Stimulated activated CD4-positive, alpha-beta T cell treated with anti-CD3 and anti-CD28 coated beads, Interleukin-4, amount 100 ng/mL, for 24 hours (primary cell): ENCODE measurements at places on chromosomes 7 and 10.

GRCh38 chr7:150340024-150340749 lies 1.2 kb downstream of the RARRES2 start:
- DNase-seq, result no peak

- DNase-seq, result no peak
Observed at GRCh38 chr10:21523557-21524008, 1.9 kb downstream of the SKIDA1 start.

GRCh38 chr7:86949052-86949778 lies 110.2 kb downstream of the ELAPOR2 start:
- no peak for DNase-seq

- DNase-seq, result peak; percentile 68
Observed at GRCh38 chr7:155796381-155797261, 15.6 kb downstream of the SHH start.

DNA sequence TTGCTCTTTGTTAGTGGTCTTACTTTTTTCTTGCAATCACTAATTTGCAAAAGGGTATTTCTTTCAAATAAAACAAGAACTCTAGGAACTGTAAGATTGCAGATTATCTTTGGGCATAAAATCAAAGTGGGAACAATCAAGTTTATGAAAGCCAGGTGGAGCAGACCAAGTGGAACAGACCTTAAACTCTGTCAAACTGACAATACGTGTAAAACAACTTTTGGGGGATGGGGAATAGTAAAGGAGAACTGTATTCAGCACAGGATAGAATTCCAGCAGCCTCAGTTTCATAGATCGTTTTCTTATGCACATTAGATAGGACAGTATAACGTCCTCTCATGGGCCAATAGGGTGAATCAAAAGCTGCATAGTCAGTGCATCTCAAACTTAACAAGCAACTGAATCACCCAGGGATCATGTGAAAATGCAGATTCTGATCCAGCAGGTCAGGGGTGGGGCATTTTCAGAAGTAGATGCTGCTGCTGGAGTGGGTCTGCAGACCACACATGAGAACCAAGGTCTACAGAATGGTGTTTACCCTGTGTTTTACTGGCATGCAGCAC lies 120.7 kb downstream of the PIP4K2A start:
- DNase-seq, result no peak

- DNase-seq, result no peak
Observed at GRCh38 chr7:106952658-106953231, 87.7 kb downstream of the PIK3CG start.

GRCh38 chr10:91643700-91644099 lies 10.8 kb upstream of the PPP1R3C start:
- DNase-seq, result no peak

DNA sequence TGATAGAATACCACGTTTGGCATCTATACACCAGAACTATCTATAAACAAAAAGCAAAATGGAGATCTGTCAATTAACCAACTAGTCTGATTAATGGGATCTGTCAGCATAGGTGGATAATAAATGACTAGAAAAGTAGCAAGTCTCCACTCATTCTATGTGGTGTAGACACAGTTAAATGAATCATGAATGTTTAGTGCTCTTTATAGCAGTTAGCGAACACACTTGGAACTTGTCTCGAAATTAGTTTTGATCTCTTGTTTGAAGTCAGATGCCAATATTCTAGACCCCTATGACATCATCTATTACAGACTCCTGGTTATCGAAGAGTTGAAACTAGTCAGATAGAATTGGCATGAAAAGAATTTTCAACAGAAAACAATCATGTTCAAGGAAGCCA lies 259.7 kb downstream of the AHR start:
- DNase-seq, result no peak

GRCh38 chr10:112374724-112375541 lies 1.0 kb downstream of the ACSL5 start:
- peak; percentile 34 for DNase-seq

DNA sequence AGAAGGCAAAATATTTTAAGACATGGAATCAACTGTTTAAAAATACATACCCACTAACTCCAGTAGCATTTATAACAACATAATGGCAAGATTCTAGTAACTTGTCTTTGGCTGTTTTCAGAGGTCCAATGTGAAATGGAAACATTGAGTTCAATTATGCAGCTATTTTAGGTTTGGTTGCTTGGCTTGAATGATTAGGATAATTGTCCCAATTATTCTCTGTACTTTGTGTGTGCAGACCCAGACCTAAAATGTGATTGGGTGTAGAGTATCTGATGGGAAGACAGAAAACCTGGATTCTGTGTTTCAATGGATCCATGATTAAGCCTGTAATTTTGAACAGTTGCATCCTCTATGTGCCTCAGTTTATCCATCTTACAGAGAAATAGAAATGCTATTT lies 392.7 kb upstream of the NFE2L3 start:
- no peak for DNase-seq

GRCh38 chr10:85995791-85996190 lies 370.8 kb downstream of the GRID1 start:
- peak; percentile 9 for DNase-seq

DNA sequence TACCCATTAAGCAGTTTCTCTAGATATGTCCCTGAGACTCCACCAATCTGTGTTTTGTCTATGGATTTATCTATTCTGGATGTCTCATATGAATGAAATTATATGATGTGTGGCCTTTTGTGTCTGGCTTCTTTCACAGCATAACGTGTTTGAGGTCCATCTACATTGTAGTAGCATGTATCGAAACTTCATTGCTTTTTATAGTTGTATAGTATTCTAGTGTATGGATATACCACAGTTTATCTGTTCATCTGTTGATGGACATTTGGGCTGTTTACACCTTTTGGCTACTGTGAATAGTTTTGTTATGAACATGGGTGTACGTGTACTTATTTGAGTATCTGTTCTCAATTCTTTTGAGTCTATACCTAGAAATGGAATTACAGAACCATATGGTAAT lies 9.6 kb downstream of the KAT6B start:
- no peak for DNase-seq

GRCh38 chr7:129807863-129808262 lies 144.9 kb downstream of the UBE2H start:
- no peak for DNase-seq

DNA sequence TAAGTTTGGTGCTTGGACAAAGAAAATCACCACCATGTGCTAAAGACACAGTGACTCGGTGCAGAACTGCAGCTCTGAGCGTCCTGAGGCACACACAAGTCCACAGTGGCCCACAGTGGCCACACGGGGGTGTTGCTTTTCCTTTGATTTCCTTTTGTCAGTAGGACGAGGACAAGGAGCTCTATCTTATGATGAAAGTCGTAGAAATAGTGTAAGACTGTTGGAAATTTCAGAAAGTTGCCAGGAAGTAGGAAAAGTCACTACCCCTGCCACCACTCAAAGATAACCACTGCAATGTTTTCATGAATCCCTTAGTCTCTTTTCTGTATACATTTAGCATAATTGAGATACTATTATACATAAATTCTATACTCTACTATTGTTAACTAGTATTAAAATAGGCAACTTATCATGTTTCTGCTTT lies 146.0 kb downstream of the TNS3 start:
- DNase-seq, result no peak

DNA sequence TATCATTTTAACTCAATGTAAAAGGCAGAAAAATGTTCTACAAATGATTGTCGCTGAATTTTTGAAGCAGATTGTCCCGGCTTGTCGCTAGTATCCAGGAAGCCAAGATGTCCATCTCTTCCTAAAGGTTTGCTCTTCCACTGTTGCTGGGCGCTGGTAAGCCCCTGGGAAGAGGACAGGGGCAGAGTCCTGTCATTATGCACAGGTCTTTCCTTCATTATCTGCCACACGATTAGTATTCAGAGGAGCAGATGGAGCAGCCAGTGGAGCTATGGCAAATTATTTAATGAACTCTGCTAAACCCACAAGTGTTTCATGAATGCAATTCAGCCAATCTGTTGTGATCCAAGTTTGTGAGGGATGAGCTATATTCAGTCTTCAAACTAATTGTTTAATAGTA lies 499.1 kb upstream of the NRP1 start:
- no peak for DNase-seq

DNA sequence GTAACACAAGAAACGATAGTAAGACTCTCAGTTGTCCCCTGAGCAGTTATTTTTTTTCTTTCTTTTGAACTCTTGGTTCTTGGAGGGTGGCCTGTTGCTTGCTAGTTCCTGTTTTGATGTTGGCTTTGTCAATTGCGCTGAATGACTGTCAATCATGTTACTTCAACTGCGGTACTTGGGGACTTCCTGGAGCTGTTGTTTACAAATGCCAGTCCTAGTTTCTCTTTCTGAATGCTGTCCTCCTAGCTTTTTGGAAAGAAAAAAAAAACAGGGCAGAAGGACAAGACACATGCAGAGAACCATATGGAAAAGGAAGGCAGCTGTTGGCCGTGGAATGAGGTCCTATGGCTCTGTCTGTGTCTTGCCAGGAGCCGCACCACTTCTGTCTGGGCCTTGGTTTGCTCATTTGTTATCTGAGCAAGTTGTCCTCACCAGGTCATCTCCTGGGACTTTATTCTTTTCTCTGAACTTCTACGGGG lies 7.0 kb upstream of the PDCD4 start:
- peak; percentile 61 for DNase-seq

- DNase-seq, result peak; percentile 44
Observed at GRCh38 chr10:3873728-3874461, 88.9 kb upstream of the KLF6 start.

DNA sequence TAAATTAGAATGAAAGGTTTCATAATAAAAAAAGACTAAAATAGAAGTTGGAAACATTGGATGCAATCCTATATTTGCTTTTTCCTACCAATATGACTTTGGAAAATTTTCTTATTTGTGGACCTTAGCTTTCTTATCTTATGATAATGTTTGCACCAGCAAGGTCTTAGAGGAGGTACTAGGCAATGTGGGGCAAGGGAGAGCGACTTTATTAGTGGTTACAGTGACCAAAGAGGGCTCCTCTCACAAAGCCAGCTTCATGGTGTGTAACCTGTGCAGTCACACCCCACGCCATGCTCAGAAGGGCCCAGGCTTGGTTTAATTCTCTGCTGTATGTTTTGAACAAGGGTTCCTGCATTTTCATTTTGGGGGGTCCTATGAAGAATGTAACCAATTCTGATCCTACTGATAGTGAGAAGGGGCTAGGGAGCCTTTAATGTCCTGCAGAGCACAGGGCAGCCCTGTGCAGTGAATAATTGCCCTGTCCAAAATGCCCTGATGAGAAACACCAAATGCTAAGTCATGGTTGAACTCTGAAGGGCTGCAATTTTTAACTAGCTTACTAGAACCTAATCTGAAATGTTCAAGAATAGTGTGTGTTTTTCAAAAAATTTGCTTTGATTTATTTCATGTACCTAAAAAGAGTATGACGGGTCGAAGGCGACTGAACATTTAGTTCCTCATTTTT lies 1047.8 kb downstream of the LRMDA start:
- no peak for DNase-seq

DNA sequence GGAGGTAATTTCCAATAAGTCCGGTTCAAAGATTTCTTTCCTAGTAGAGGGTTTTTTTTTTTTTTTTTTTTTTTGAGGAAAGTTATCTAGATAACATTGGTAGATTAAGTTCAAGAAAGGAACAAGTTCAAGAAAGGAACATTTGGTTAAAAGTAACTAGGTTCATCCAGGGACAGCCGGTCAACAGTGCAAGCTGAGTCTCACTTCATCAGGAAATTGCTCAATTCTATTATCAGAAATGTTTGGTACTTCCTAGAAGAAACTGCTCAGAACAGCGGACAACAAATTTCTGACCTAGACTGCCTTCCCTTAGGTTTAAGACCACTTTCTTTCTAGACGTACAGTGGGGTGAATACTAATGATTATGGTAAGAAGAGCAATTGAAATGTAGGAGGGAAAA lies 3.7 kb upstream of the IL2RA start:
- DNase-seq, result peak; percentile 2

DNA sequence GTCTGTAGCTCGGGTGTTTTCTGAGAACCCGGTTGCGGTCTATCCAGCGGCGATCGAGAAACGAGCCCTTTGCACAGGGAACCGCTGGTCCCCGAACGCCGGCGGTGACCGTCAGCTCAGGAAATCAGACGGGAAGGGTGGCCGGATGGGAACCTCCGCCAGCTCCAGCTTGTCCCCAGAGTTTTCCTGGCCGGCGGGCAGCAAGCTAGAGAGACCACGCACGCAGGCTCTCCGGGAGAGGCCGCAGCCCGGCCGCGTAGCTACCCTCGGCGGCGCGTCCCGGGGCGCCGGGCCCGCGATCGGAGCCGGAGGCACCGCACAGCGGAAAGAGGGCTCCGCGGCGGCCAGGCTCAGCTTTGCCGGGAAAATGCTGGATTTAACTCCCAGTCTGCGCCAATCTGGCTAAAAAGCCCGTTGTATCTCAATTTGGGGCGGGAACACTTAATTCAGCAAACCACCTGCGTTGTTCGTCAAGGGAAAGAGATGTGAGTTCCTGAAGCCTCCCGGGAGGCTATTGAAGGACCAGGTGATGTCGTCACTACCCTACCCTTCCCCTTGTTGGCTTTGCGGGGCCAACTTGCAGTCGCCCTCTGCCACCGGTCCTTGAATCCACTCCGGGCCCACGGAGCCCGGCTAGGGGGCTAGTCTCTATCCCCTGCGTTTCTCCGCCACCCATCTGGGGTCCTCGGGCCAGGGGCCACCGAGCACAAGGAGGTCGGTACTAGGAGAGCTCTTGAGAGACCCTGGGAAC lies 859 bp upstream of the CH25H start:
- DNase-seq, result peak; percentile 12

DNA sequence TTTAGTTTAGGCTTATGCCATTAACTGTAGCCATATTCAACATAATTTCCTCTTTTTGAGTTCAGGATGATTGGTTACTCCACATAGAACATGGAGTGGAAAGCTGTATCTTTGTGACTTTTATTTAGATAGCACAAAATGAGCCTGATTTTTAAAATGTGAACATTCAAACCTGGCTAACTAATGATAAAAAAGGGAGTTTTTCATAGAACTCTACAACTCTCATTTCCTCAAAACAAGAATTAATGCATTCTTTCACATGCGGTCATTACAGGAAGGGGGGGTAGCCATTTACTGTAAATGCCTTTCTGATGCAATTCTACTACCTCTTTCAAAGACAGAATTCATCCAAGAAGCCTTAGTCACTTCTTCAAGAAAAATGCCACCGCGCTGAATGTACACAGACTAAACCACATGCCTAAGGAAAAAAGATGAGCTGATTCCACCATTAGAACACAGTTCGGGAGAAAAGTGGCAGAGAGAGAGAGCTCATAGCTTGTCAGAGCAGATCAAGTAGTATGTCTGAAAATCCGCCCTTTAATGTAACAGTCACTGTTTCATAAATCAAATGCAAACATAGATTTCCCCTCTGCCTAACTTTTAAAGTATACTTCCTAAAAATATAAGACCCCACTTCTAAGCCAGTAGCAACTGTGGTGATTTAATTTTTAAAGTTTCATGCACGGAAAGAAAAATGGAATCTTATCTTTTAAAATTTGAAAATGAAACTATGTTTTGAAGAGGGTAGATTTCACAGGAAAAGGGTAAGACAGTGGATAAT lies 226.4 kb upstream of the KLF14 start:
- DNase-seq, result peak; percentile 72

- no peak for DNase-seq
Observed at GRCh38 chr10:12717981-12718707, 283.4 kb downstream of the CCDC3 start.

DNA sequence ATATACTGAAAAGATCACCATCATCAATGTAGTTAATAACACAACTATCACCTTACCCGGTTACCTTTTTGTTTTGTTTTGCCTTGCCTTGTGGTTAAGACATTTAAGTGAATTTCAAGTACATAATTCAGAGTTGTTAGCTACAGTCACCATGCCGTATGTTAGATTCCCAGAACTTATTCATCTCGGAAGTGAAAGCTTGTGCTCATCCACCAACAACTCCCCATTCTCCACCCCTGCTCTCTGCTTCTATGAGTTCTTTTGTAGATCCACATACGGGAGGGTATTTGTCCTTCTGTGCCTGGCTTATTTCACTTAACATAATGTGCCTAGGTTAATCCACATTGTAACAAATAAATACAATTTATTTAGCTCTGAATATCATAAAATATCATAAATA lies 182.8 kb upstream of the ADARB2 start:
- no peak for DNase-seq
